ENCODE measurements at places on chromosomes 12 and 14. TPM values are rescaled to one million over a fixed set of nuclear protein-coding genes. Genes with fewer than 3 reads are reported as not detected.

DNA sequence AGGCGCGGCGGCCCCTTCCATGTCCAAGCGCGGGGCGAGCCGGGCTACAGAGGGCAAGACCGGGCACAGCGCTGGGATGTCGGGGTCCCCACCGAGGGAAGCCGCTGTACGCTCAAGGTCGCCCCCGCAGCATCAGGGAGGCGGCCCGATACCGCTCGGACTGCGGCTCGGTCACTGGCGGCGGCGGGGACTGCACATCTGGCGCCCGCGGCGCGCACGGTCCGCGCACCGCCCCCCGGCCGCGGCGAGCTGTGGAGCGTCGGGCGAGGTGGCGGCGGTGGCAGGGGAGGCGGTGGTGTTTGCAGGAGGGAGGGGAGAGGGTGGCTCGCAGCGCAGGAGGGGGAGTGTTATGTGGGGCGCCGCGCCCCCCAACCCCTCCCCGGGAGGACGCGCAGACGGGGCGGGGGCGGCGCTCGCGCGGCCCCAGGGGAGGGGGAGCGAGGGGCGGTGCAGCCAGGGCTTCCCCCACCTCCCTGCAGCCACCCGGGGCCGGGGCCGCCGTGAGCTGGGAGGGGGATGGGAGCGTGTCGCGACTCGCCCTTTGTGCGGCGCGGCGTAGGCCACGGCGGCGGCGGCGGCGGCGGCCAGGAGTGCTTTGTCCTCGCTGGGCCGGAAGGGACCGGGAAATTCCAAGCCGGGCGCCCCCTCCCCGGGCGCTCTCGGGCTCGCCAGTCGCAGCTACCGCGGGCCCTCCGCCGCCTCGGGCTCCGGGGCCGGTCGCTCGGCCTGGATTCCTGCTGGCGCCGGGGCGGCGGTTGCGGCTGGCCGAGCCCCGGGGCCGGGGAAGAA lies at the start of gene NUAK1:
Gene NUAK1, minus strand, starts transcription at position 322 of the 789 bp plus-strand sequence. Its CDS starts 301 bp downstream, at position 21.
- no peak for DNase-seq

The WASHC4 gene
- 39.6 TPM for total RNA-seq

The RNASE1 gene
- total RNA-seq, result not detected

GRCh38 chr12:71582925-71583324 lies 80.7 kb downstream of the ZFC3H1 start:
- DNase-seq, result no peak

DNA sequence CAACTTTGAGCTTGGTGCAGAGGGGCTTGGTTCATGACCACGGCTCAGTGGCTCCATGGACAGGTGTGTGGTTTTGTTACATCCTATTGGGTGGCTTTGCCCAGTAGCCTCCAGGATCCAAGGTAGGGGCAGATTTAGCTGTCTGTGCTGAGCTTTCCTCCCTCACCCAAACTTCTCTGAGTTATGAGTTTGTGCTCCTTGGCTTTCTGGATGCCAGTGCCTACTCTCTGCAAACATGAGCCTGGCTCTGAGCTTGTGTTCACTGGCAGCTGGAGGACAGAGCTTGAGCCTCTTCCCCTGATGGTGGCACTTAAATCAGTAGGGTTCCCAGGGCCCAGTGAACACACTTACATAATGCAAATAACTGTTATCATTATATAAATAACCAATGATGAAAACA lies 45.3 kb upstream of the HECTD1 start:
- DNase-seq, result no peak

DNA sequence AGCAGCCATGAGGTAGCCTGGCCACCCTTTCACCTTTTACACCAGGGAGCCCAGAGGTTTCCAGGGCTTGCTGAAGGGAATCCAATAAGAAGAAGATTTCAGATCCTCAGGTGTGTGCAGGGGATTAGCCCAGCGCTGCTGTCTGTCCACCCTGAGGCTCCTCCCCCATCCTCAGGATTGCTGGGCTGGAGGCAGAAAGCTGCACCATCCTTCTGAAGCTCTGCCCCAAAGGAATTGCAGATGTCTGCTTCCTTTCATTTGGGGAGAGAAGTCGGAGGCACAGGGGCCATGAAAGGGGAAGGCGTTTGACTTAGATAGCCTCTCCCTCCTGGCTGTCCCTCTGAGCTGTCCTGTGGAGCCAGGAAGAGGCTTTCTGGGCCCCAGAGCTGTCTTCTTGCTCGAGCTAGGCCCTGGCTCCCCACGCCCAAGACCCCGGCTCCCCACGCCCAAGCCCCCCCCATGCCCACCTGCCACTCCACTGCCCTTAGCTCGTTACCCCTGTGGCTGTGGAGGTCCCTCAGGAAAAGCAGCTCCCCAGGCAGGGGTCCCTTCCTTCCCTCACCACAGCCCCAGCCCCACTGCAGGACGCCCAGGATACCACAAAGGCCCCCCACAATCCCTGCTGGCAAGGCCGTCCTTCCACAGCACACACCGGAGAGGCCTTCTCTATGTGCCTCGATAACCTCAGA lies 359.0 kb downstream of the CACNA1C start:
- DNase-seq, result no peak

DNA sequence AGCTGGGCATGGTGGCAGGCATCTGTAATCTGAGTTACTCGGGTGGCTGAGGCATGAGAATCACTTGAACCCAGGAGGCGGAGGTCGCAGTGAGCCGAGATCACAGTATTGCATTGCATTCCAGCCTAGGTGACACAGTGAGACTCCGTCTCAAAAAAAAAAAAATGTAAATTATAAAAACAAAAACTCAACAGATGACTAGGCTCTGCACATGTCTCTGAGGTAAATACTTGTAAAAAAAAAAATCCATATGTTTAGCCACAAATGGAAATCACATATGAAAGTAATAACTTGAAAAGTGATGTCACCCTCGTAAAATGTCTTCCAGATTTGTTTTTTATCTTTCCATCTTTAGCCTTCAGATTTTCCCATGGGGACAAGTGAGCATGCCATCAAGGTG lies 85.0 kb downstream of the KICS2 start:
- DNase-seq, result no peak

The CLEC12A gene
- total RNA-seq, result not detected

- DNase-seq, result peak; percentile 85
These were observed at the start of the genes DDX24 and IFI27L1 for GRCh38 chr14:94080621-94081385. Gene DDX24, minus strand, starts transcription at chr14:94081202. Its CDS starts 1,460 bp downstream, at chr14:94079742. Gene IFI27L1, plus strand, starts transcription at chr14:94081310. Its CDS starts 15,628 bp downstream, at chr14:94096938.

The ACRBP gene
- total RNA-seq, result not detected

DNA sequence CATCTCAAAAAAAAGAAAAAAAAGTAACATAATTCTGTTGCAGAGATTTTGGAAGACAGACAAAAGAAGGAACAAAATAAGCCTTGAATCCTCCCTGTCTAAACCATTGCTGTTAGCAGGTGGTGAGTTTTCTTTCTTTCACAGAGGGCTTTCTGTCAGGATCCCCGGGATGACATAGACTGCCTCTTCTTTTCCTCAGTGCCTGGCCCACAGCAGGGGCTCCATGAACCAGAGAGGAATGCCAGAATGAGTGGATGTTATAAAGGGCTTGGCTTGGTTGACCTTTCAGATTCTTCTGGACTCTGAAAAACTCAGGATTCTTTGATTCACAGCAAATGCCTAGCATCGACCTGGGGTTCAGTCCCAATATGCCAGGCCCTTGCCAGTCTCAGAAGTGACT lies 45.8 kb upstream of the CORO1C start:
- no peak for DNase-seq

GRCh38 chr12:6326316-6327228 lies 15.3 kb downstream of the TNFRSF1A start:
- DNase-seq, result peak; percentile 65

The HPD gene
- total RNA-seq, result 138 TPM

DNA sequence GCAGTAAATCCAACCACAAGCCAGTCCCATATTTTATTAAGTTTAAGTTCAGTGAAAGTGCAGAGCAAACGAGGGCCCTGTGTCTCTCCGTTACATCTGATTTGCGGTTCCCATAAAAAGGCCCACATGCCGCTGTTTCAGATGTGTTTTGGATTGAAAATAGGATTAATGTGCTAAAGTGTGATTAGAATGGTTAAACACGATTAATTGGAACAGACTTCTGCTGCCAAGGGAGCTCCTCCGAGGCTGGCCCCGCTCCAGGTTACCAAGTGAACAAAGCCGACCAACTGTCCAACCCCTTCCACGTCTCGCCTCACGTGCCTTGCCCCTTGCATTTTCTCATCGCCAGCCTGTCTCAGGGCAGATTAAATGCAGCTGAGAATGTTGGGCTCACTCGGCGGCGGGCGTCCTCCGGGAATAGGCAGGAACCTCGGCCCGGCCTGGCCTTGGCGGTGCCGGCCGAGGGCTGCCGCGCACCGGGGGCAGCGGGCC lies 166.5 kb upstream of the GSC start:
- DNase-seq, result no peak

The MMP19 gene
- total RNA-seq, result not detected

The RASAL1 gene
- not detected for total RNA-seq

GRCh38 chr14:65425885-65426284 lies 13.4 kb downstream of the FUT8 start:
- DNase-seq, result no peak

The RPL10L gene
- not detected for total RNA-seq

- no peak for DNase-seq
These were observed 52.2 kb upstream of the SRP54 start for GRCh38 chr14:34930591-34931091.

The SMOC1 gene
- total RNA-seq, result 7.3 TPM

DNA sequence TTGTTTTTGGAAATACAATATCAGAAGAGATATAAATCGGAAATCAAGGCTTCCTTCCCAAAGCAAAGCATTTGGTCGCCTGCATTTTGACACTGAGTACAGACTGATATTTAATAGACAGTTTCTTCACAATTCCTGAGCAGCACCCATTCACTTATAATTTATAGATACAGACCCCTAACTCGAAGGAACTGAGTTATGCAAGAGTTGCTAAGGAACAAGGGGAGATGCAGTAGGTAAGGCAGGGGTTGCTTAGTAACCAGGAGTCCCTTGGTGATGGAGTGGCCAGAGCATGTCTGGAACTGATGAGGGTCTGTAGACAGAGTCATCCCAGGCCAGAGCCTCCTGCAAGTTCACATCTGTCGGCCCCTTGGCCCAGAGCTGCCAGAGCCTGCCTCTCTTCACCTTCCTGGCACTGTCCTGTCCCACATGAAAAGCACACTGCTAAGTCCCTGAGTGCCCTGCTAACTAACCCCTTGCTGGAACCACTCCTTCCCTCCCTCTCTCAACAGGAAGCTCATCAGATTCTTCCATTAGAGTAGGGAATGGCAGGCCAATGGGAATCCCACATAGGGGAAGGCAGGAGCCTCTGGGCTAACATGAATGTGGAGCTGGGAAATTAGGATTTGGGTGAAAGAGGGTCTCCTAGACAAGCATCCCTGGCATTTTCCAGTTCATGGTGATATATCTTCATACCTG lies 3.6 kb upstream of the DHRS2 start:
- DNase-seq, result no peak

The VWF gene
- total RNA-seq, result 0.22 TPM

DNA sequence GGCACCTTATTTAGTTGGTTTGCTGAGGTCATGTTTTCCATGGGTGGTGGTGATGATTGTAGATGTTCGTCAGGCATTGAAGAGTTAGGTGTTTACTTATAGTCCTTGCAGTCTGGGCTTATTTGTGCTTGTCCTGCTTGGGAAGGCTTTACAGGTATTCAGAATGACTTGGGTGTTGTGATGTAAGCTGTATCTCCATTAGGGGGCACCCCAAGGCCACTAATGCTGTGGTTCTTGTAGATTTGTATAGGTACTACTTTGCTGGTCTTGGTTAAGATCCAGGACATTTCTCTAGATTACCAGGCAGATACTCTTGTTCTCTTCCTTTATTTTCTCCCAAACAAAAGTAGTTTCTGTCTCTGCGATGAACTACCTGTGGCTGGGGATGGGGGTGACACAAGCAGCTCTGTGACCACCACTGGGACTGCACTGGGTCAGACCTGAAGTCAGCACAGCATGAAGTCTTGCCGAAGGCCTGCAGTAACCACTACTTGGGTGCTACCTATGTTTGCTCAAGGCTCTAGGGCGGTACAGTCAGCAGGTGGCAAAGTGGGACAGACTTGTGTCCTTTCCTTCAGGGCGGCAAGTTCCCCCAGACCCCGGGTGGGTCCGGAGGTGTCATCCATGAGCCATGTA lies 35.8 kb upstream of the FBXO33 start:
- DNase-seq, result peak; percentile 83

DNA sequence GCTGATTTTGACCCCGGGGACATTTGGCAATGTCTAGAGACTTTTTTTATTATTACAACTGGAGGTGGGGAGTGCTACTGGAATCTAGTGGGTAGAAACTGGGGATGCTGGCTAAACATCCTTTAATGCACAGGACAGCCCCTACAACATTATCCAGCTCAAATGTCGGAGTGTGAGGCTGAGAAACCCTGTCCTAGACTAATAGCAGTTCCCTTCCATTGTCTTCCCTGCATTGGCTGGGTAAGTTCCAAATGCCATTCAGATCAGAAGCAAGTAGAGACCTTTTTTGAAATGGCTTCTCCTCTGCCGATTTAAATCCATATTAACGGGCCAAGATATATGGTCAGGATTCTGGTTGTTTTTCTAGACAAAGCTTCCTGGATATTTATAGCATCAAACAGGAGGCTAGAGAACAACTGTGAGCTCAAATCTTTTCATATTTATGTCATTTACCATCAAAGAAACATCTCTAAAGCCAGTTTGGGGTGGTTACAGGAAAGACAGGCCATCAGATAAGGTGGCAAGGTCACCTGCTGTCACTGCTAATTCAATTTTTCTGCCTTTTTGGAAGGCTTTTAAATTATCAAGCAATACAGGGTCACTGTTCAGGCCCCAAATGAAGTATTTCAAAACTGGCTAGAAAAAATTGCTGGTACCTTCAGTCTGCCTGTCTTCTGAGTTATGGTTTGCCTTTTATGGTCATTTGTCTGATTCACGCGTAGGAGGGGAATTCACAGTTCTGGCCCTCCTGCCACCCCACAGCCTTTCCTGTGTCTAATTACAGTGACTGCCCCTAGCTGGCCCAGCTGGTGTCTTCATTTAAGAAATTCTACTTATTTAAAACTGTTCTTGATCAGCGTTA lies 20.1 kb upstream of the AKAP5 start:
- DNase-seq, result no peak

DNA sequence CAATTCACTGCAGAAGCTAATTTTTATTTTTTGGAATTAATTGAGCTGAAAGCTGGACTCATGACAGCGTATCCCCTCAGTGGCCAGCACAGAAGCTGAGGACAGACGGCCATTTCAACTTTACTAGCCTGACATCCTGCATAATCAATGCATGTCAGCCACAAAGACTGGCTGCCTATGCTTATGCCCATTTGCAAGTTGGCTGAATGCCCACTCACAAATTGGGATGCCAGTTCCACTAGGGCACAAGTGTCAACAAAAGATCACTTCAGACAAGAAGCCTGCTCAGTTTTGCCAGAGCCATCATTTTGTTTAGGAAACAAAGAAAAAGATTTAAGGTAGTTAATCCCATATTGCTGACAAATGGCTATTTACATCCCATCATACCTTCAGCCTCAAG lies 417.6 kb downstream of the NOVA1 start:
- DNase-seq, result no peak

The COX8C gene
- total RNA-seq, result not detected

Data from HepG2 (cell line).